ENCODE measurements at places on chromosomes 16 and 17.

- no peak for DNase-seq
Observed at GRCh38 chr16:84166796-84167695, 19.8 kb downstream of the TAF1C start.

DNA sequence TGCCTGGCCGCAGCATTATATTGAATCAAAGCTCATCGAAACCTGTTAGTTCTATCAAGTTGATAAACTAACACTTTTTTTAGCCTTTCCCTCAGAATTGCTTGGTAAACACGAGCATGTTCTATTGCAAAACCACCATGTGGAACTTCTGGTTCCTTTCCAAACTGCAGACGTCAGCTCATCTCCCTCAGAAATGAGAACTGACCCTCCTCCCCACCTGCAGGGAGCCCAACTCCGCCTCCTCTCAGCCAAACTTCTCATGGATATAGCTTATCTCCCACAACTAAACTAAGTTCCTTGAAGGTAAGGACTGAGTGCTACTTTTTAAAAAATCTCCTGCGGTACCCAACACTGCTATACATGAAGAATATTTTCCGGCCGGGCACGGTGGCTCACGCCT, 6.7 kb downstream of the SHMT1 start:
- no peak for DNase-seq

- no peak for DNase-seq
Observed at GRCh38 chr17:1188812-1189504, 9.2 kb upstream of the ABR start.

DNA sequence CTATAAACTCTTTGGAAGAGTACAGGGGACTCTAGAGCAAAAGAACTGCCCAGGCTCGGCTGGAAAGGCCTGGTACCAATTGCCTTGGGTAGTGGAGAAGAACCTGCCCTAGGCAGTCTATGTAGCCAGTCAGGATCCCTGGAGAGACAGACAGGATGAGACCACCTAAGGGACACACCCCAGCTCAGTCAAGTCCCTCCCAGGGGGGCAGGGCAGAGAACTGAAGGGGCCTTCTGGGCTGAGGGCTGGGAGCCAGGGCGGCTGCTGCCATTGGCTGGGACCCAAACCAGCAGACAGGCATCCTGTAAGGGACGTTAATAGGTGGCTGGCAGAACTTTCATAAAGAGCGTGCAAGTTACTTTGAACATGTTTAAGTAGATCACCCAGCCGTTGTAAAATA, 12.8 kb upstream of the SLC38A8 start:
- no peak for DNase-seq

- no peak for DNase-seq
Observed at GRCh38 chr16:11066261-11066870, 122.0 kb downstream of the CLEC16A start.

GRCh38 chr16:4532238-4532637, 6.3 kb downstream of the CDIP1 start:
- no peak for DNase-seq

- no peak for DNase-seq
Observed at GRCh38 chr17:10879190-10879836, 41.4 kb upstream of the PIRT start.

DNA sequence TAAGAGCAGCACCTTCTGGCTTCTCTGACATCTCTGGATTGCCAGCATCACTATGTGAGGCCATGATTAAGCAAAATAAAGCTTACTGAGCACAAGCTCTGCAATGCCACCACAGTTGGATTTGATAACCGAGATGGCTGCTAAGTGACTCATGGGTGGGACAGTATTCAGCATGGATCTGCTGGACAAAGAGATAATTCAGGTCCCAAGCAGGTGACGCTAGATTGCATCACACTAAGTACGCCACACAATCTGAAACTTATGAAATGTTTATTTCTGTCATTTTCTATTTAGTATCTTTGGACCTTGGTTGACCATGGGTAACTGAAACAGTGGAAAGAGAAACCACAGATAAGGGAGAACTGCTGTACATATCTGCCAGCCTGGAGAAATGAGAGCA, 27.4 kb downstream of the CDRT15 start:
- DNase-seq: no peak

- DNase-seq: no peak
Observed at GRCh38 chr16:70160388-70160787, 13.2 kb upstream of the CLEC18C start.

- DNase-seq: peak; percentile 39
Observed at GRCh38 chr16:57185446-57185944, 344 bp downstream of the PSME3IP1 start.

DNA sequence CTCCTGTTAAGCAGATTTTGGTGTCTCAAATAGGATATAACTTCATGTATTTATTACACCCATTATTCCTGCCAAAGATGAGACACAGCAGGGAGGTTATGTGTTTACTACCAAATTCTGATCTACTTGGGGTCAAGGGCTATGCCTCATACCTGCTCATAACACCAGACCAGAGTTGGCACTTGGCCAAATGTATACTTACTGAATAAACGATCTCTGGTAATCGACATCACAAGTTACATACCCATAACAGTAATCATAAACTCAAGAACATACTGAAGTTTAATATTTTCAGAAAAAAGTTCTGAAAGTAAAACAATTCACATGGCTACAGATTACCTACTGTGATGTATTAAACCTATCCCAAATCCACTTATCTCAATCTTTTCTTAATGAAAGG, 2.9 kb downstream of the TMEM170A start:
- no peak for DNase-seq

DNA sequence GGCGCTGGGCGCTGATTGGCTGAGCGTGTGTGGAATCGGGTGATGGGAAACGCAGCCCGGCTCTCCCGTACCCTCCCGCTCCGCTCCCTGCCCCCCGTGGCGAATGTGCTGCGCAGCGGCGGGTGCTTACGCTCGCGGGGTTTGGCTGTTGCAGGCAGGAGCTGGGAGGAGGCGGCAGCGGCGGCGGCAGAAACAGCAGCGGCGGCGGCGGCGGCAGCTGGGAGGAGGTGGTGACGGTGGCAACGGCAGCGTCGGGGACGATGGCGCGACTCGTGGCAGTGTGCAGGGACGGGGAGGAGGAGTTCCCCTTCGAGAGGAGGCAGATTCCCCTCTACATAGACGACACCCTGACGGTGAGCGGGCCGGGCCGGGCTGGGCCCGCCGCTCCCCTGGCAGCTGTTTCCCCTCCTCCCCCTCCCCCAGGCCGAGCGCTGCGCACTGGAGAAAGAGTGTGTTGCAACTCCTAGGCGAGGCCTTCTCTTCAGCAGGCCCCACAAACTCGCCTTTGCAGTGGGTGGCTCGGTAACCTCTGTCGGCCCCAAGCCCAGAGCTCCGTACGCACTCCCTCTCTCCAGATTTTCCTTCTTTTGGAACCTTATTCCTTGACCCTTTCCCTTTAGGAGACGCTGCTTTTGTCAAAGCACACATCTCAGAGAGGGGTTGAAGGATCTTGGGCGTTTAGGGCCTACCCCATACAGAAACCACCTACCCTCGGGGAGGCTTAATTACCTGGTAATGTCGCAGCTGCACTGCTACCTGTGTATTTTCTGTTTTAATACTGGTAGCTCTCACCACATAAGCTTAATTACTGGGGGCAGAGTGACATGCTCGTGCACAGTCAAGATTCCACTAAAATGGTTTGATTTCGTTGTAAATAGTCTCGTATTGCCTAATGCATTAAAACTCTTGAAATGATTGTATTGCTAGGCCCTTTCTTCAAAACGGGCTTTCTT, 1.0 kb downstream of the GGNBP2 start:
- peak; percentile 88 for DNase-seq

GRCh38 chr17:10360578-10360977, 12.2 kb downstream of the MYH13 start:
- DNase-seq: no peak

DNA sequence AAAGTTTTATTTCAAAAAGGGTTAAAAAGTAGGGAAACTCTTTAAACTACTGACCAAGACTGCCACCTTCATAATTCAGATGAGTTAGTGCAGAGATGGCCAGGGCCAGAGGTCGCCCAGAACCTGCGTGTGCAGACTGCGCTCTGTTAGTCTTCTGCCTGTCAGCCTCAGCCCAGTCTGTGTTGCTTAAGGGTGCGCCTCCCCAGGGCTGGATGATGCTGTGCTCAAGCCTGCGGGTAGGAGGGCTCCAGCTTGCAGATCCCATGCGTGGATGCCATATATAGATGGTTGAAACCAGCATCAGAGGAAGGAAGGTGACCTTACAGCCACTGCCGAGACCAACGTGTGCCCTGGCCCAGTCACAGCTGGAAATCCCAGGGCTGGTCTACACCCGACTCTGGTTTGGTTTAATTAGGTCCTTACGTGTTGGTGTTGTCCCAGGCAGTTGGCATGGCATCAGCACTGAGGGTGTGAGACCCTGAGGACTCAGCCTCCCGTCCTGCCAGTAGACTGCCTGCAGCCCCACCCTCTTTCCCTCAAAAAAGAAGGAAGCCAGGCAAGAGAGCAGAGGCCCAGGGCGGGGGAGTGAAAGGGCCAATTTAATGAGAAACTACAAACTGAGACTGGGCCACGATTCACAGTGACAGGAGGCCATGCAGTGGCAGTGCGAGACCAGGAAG, 27.7 kb downstream of the CDIP1 start:
- no peak for DNase-seq

DNA sequence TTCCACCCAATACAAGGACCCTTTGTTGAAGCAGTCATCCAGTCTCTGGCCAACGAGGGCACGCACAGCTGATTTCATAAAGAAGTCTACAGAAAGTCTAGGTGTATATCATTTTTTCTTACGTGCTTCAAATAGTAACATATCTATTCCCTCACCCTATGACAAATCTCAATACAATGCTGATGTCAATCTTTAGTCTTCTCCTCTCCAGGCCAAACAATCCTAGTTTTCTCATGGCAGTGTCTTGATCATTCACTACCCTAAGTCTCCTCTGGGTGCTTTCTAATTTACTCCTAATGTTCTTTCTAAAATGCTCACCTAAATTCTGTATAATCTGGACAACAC, 92.6 kb downstream of the CACNG1 start:
- DNase-seq: no peak

DNA sequence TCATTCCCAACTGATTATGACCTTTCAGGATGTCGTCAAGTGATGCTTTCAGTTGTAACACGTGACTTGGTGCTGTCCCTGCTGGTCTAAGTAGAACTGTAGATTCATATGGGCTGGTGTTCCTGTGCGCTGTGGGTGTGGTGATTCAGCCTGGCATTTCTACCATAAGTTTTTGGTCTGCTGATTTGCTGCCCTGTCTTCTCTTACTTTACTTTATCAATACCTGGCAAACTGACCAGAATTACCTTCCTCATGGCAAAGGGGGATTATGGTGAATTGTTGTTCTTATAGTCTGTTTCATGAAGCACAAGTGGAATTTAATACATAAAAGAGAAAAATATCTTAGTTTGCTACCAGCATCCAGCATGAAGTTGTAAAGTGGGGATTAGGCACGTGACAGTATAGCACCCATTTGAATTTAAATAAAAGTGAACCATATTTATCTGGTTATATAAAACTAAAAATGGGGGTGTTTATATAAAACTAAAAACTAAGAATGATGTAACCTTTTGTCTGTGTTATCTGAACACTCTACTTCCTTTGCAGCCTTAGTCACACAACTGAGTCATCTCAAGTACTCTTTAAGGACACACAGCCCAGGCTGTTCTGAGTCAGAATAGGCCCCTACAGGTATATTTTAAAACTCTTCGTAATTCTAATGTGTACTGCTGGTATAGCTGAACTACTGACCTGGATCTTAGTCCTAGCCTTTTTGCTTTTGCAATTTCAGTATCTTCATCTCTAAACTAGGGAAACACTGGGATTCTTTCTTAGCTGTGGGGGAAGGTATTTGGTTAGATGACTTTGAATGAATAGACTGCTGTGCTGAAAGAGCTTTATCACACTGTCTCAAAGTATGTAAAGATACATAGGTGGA, 28.3 kb downstream of the TTC19 start:
- DNase-seq: peak; percentile 23

GRCh38 chr17:4859816-4860625, 26.9 kb downstream of the MINK1 start:
- DNase-seq: no peak

- DNase-seq: no peak
Observed at GRCh38 chr16:23416816-23417215, 36.2 kb downstream of the COG7 start.

- DNase-seq: no peak
Observed at GRCh38 chr17:50779747-50780353, 12.5 kb upstream of the ANKRD40CL start.

- no peak for DNase-seq
Observed at GRCh38 chr16:76235426-76235825, 41.8 kb upstream of the CNTNAP4 start.

DNA sequence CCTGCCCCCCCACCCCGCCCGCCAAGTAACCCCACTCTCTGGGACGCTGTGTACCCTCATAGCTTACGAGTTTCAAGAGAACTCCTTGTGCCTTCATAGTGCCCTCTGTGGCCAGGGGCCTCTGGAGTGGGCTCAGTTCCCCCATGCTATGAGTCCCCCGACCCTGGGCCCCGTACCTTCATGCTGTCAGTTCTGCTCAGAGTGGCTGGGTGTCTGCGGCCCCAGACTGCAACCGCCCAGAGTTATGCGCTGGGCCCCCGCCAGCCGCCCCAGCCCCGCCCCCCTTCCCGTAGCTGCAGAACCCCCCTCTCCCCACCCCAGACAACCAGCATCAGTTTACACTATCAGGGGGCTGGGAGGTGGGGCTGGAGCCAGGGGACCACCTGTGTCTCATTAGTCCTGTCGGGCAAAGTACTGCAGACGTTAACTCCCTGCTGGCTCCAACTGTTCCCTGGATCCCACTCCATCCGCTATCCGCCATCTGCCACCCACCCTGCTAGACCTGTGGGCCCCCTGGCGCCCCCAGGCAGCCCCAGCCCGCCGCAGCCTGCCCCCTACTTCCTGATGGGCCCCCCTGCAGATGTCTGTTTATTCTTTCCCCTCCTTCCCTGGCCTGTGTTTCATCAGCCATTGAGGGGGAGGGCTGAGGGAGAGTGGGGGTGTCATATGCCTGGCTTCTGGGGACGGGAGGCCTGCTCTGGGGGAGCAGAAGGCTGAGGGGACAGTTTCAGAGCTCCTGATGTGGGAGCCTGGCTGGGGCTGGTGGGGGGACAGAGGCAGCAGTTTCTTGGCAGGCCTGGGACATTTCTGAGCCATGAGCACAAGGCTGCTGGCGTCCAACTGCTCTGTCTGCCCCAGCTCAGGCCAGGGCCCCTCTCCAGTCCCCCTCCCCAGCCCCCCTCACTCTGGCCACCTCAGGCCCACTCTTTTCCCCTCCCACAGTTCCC, at the start of gene MFAP4:
Gene MFAP4 (minus strand): TSS at position 217 of the 947 bp plus-strand sequence. CDS start 35 bp downstream, at position 182.
- no peak for DNase-seq

All from GM12892 (cell line).